Uterine smooth muscle cell (primary cell): ENCODE measurements at places on chromosomes 7 and 10. TPM values are rescaled to one million over a fixed set of nuclear protein-coding genes. Genes with fewer than 3 reads are reported as not detected.

CPN1 gene
- total RNA-seq = not detected in 2 replicates

TRIM73 gene
- 0.55 and 0.62 TPM in 2 replicates for total RNA-seq

ADARB2 gene
- total RNA-seq = not detected in 2 replicates

SGPL1 gene
- 28.0 and 40.0 TPM in 2 replicates for total RNA-seq

GIGYF1 gene
- 23.5 and 32.0 TPM in 2 replicates for total RNA-seq

PLA2G12B gene
- total RNA-seq = not detected in 2 replicates

LIPK gene
- total RNA-seq = not detected in 2 replicates

PNLIPRP1 gene
- total RNA-seq = not detected in 2 replicates

MAGI2 gene
- total RNA-seq = 15.9 and 29.1 TPM in 2 replicates

NPFFR1 gene
- not detected in 2 replicates for total RNA-seq

DNA2 gene
- 6.4 and 14.1 TPM in 2 replicates for total RNA-seq

EBLN1 gene
- not detected in 2 replicates for total RNA-seq

IFIT2 gene
- total RNA-seq = 8.2 and 14.2 TPM in 2 replicates

SLC26A3 gene
- total RNA-seq = not detected in 2 replicates

GATA3 gene
- total RNA-seq = not detected in 2 replicates

NEUROD6 gene
- not detected in 2 replicates for total RNA-seq
